ENCODE measurements at places on chromosomes 7 and 10. TPM values are rescaled to one million over a fixed set of nuclear protein-coding genes. Genes with fewer than 3 reads are reported as not detected.

Gene HOXA11
- total RNA-seq: 1.1 TPM

Gene C10orf143
- total RNA-seq: not detected

Gene NKX2-3
- 0.12 TPM for total RNA-seq

Gene UCN3
- total RNA-seq: not detected

Gene RBM17
- 15.5 TPM for total RNA-seq

Gene ATOH7
- total RNA-seq: 0.07 TPM

Gene NRCAM
- not detected for total RNA-seq

Gene SLC18A2
- not detected for total RNA-seq

Gene VSIR
- total RNA-seq: 17.1 TPM

Gene CYP26C1
- total RNA-seq: not detected

Gene TLL2
- total RNA-seq: not detected

Gene CLRN3
- total RNA-seq: not detected

Gene CALCR
- not detected for total RNA-seq

Gene CLCN1
- total RNA-seq: not detected

Gene CDH23
- total RNA-seq: not detected

DNA sequence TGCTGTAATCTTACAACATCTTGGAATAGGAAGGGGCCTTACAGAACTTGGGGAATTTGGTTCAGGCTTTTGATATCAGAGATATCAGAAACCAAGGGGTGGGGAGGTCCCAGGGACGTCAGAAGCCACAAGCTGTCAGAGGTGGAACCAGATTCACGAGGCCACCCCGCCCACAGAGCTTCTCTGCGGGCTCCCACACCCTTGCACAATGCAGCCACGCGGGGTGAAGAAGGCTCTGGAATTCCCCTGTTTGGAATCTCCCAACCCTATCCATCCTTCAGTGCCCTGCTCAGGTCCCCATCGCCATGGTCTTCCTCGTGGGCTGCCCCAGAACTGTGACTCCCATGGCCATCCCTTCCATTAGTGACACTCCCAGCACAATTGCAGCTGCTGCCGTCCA is 247.1 kb upstream of the SHH start:
- no peak for DNase-seq

DNA sequence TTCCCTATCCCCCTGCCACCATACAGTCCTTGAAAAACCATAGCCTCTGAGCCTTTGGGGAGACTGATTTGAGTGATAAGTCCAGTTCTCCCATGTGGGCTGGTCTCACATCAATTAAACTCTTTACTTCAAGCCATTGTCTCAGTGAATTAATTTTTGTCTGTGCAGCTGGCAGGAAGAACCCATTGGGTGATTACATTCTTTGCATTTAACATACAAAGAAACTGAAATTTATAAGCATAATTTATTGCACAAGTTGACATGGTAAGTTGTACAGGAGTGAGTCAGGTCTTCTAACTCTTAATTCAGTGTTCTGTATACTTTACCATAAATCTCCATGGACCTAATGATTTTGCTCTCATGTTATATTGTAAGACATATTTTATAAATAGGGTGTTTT is 1613.0 kb upstream of the LRRTM3 start:
- no peak for DNase-seq

GRCh38 chr10:90642136-90642535 is 215.7 kb downstream of the HTR7 start:
- peak; percentile 9 for DNase-seq

- DNase-seq: no peak
These were observed 68.7 kb downstream of the CAMK1D start for GRCh38 chr10:12418000-12418399.

DNA sequence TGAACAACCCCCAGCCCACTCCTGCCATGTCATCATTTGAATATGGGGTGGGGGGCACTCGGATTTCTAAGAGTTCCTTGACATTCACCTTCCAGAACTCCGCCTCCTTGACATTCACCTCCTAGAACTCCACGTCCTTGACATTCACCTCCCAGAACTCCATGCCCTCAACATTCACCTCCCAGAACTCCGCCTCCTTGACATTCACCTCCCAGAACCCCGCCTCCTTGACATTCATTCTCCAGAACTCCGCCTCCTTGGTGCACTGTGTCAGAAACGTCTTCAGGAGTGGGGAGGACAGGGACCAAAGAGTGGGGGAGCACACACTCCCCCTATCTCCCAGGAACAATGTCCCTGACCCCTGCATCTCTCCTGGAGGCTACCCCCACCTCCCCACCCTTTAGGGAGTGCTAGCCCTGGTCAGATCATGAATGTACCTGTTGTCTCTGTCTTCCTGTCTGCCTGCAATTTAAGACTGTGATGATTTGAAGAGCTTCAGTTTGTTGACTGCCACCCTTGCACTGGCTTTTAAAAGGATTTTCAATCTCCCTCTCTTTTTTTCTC is 110.1 kb downstream of the NPTX2 start:
- DNase-seq: no peak

- no peak for DNase-seq
These were observed 653.7 kb upstream of the SEMA3D start for GRCh38 chr7:85840554-85840953.

- DNase-seq: no peak
These were observed 84.9 kb upstream of the GATA3 start for GRCh38 chr10:7969623-7970022.

DNA sequence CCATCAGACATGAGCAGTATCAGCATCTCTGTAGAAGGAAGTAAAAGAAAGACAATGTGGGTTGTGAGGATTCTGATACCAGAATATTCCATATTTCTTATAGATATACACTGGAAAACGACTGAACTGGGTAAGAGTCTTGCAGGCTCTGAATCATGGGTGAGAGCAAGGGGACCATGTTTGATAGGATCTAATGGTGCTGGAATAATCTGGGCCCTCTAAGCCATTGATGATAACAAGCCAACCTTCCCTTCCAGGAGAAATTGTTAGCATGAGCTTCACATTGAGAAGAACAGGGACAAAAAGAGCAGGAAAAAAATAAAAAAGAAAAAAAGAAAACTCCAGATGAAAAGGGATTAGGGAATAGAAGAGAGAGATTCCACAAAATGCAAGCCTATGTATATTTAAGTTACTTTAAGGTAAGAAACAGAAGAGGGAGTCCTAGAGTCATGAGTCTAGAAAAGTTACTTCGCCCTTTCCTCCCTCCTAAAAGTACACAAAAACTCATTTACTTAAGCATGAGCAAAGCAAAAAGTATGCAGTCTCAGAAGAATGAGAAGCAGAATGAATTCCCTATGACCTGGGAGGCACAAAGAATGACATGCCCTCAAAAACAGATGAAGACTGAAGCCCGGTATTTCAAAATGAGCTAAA is 181.9 kb downstream of the TMEM26 start:
- peak; percentile 64 for DNase-seq

GRCh38 chr7:33024189-33024757 is 38.3 kb downstream of the NT5C3A start:
- no peak for DNase-seq

DNA sequence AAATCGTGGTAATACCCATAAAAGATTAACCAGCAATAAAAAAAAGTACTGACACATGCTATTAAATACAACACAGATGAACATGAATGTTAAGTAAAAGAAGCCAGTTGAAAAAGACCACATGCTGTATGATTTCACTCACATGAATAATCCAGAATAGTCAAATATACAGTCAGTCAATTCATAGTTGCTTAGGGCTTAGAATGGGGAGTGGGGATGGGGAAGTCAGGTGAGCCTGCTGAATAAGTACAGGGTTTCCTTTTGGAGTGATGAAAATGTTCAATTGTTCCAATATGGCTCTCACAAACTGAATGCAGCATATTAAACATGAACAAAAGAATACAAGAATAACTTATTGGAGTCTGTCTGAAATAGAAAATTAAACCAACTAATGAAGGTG is 1.8 kb downstream of the COA1 start:
- no peak for DNase-seq

DNA sequence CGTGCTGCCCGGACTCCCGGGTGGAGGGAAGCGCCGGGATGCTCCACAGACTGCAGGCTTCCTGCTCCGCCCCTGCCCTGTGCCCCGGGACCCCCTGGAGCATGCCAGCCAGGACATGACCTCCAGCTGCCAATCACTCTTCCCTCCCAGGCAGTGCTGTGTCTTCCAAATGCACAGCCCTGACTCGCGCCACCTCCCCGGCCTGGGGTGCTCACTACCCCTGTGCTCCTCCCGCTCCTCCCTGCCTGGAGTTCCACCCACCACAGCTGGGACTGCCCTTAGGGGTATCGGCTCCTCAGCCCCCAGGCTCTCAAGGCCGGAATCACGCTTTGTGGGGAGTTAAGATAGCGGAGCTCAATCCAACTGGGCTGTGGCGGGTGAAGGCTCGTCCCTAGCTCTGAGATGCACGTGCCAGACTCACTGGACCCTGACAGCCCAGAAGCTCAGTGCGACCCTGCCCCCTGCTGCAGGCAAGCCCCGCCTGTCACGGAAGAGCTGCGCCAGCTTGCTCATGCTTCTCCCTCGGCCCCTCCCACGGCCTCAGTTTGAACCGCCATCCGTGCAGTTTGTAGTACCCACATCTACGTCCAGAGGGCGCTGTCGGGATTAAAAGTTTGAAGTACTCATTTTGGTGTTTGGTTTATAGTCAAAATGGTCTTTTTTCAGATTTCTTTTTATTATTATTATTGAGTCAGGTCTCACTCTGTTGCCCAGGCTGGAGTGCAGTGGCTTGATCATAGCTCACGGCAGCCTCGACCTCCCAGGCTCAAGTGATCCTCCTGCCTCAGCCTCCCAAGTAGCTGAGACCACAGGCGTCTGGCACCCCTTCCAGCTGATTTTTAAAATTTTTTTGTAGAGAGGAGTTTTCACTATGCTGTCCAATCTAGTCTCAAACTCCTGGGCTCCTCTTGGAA is 142.5 kb upstream of the TCERG1L start:
- DNase-seq: peak; percentile 13

GRCh38 chr10:132007681-132008080 is 26.0 kb upstream of the BNIP3 start:
- DNase-seq: no peak

DNA sequence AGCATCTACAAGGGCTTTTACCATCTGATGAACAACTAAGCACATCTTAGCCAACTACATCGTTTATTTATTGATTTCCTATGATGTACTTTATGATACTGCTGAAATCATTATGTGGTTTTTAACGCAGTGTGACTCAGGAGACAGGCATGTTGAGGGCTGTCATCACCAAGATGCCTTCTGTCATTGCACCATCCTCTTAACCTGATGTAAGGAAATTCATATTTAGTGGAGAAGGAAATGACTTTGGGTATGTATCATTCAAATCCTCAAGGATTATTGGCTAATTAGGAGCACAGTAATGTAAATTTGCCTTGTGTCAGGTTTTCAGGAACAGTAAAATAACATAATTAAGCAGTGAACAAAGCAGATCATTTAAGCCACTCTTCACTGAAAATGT is 138.5 kb upstream of the MGMT start:
- no peak for DNase-seq

- DNase-seq: no peak
These were observed 897.8 kb downstream of the SORCS3 start for GRCh38 chr10:105538874-105539273.

DNA sequence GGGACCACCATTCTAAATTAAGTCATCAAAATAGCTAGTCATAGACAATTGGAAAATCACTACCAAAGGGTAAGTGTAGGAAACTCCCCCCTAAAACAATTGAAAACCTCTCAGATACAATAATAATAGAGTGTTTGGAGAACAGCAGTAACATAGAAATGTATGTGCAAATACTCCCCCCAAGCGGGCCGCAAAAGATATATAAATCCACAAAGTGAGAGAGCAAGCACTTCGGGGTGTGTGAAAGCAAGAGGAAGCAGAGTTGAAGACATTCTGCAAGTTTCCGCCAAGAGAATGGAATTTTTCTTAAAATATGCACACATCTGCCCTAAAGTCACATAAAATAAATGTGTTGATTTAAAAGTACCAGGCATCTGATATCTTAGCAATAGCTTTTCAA is 33.3 kb downstream of the CHCHD3 start:
- no peak for DNase-seq

DNA sequence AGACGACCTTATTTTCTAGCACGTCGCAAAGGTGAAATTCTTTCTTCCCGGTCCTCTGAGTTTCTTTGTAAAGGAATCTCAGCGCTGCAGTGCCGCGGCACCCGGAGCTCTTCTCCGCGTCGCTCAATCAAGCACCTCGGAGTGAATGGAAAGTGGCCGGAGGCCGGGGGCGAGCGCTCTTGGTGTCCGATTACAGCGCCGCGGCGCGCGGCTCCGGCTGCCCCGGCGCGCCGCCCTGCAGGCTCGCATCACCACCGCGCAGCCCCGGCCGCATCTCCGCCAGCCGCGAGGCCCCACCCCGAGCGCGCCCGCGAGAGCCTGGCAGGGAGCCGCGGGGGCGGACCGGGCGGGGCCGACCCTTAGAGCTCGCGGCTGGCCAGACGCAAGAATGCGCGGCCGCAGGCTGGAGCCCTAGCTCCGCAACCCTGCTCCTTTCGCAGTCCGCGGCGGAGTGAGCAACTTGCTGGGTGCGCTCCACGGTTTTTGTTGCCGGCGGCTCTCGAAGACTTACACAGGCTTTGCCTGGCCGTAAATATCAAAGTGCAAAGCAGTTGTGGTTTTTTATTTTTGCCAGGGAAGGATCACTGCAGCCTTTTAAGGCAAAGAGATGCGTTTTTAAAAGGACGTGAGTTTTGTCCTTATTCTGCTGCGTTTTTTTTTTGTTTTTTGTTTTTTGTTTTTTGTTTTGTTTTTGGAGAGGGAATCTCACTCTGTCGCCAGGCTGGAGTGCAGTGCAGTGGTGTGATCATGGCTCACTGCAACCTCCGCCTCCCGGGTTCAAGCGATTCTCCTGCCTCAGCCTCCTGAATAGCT is at the start of gene SEMA3C:
Gene SEMA3C (minus strand): TSS at position 143 of the 813 bp plus-strand sequence. CDS start 2,270 bp downstream, outside the sequence.
- peak; percentile 92 for DNase-seq

DNA sequence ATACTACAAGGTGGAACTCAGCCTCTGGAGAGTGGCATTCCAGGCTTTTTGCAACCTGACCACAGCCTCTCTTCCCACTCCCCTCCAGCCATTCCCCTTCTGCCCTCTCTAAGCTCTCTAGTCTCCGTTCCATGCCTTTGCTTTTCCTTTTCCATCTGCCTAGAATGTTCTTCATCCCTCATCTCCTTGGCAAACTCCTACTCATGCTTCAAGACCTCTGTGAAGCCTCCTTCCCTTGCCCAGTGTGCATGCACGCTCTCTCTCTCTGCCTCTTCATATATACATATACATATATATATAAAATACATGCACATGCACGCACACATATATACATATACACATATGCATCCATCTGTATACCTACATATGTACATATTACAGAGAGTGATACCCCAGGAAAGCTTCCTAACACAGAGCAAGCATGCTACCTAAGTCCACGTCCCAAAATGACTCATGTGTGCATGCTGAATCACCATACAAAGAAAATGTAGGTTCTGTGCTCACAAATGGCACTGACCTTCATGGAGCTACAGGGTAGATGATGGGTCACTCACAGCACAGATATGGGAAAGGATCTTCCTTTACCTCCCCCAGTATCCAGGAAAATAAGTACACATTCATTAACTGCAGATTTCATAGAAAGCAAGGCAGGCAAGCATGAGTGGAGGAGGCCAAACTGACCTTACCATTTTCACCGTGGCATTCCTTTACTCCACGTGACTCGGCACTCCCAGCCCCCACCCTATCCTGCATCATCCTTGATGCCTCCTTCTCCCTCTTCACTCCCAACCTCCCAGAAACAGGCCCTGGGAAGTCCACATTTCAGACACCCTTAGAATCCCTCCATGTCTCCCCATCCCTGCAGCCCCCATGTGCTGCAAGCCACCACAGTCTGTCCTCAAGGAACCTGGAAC is 238.4 kb upstream of the ZMIZ1 start:
- peak; percentile 73 for DNase-seq

GRCh38 chr10:128817636-128818035 is 649.4 kb upstream of the MGMT start:
- DNase-seq: no peak

Data from M059J (cell line).